ENCODE measurements at places on chromosomes 5 and 9.

GRCh38 chr5:124812771-124813358 lies 66.4 kb upstream of the ZNF608 start:
- no peak for DNase-seq

GRCh38 chr5:160339406-160340130 lies 27.2 kb upstream of the CCNJL start:
- no peak for DNase-seq

GRCh38 chr9:72232778-72233177 lies 83.5 kb downstream of the GDA start:
- no peak for DNase-seq

GRCh38 chr9:20209391-20210340 lies 412.6 kb downstream of the MLLT3 start:
- DNase-seq: no peak

Data from inflammatory macrophage (primary cell).